Neural crest cell (in vitro differentiated cells): ENCODE measurements at places on chromosomes 6 and 20. TPM values are rescaled to one million over a fixed set of nuclear protein-coding genes. Genes with fewer than 3 reads are reported as not detected.

DNA sequence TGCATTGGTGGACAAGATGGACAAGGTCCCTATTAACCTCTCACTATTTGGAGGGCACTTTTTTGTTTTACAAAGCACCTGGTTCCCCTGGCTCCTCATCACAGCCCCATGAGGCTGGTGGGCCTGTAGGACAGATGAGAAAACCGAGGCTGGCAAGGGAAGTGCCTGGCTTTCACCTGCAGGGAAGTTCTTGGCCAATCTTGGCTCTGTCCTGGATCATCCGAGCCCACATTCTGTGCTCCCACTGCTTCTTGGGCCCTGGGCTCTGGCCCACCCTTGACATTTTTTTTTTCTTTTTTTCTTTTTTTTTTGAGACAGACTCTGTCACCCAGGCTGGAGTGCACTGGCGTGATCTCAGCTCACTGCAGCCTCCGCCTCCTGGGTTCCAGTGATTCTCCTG is 14.7 kb downstream of the SLC13A3 start:
- H3K27ac ChIP-seq = no peak overlapping the region
- no peaks in the 10 kb centered on the region for H3K36me3 ChIP-seq
- no peak for DNase-seq
- H3K4me3 ChIP-seq = no peak overlapping the region
- H3K27me3 ChIP-seq = no peaks in the 10 kb centered on the region

DNA sequence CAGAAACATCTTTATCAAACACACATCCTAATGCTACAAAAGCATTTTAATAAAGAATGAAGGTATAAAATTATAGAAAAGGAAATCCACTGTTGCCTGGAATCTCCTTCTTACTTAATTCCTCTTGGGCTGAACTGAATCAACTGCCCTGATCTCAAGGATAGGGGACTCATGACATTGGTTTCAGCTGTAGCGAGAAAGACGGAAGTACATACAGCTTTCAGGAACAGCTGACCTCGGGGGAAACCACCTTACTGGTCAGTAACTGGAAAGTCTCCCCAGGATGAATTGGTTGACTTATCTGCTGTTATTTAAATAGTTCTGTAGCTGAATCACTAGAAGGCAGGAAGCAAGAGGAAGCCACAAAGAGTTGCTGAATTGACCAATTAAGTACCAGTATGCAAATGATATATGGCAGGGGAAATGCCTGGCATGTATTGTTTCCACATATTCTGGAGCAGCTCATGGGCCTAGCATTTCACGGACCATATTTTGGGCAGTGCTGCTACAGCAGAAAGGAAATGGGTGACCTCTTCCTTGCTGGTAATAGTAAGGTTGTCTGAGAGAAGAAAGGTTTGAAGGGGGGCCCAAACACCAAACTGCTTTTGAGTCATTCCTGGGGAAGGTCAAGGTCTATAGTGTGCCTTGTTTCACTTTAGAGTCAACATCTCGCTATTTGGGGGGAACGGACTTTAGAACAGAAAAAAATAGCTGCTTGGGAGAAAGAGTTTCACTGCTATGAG is 43.7 kb upstream of the MAP7 start:
- H3K27ac ChIP-seq = no peak overlapping the region
- no peak overlapping the region for H3K4me3 ChIP-seq
- H3K4me1 ChIP-seq = no peaks in the 10 kb centered on the region
- H3K36me3 ChIP-seq = no peaks in the 10 kb centered on the region
- no peak for DNase-seq

DNA sequence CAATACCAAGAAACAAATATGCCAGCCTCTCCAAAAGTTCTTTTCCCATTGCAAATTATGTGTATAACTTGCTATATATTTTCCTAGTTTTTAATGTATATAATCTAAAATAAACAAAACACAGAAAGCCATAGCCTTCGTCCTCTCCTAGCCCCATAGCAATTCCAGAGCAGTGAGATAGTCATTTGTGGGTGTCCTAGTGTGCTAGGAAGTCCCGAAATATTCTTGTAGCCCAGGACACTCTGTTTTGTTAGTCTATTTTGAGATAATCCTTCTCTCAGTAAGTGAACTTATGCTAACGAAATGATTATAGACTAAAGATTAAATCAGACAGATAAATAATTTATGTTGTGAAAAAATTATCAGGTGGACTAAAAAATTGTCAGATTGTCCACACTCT is 90.7 kb downstream of the AIG1 start:
- H3K36me3 ChIP-seq = no peaks in the 10 kb centered on the region
- H3K4me3 ChIP-seq = no peak overlapping the region
- H3K27me3 ChIP-seq = no peaks in the 10 kb centered on the region
- no peak for DNase-seq

- H3K4me1 ChIP-seq = peaks cover 5% of the 10 kb centered on the region
- no peak overlapping the region for H3K27ac ChIP-seq
- DNase-seq = no peak
- no peak overlapping the region for H3K4me3 ChIP-seq
- H3K36me3 ChIP-seq = no peaks in the 10 kb centered on the region
Measured at GRCh38 chr6:388202-388903, 3.2 kb upstream of the IRF4 start.

- no peak for DNase-seq
- H3K27me3 ChIP-seq = no peaks in the 10 kb centered on the region
- H3K4me1 ChIP-seq = no peaks in the 10 kb centered on the region
Measured at GRCh38 chr6:15929685-15930084, 199.2 kb upstream of the MYLIP start.

- H3K4me3 ChIP-seq = no peak overlapping the region
- H3K27ac ChIP-seq = no peak overlapping the region
- H3K27me3 ChIP-seq = no peaks in the 10 kb centered on the region
Measured at GRCh38 chr6:36095497-36096391, 34.6 kb upstream of the MAPK13 start.

- DNase-seq = no peak
- H3K27me3 ChIP-seq = no peaks in the 10 kb centered on the region
- no peak overlapping the region for H3K4me3 ChIP-seq
- H3K4me1 ChIP-seq = peaks cover 17% of the 10 kb centered on the region
Measured at GRCh38 chr20:61839912-61840778, 225.5 kb downstream of the TAF4 start.

DNA sequence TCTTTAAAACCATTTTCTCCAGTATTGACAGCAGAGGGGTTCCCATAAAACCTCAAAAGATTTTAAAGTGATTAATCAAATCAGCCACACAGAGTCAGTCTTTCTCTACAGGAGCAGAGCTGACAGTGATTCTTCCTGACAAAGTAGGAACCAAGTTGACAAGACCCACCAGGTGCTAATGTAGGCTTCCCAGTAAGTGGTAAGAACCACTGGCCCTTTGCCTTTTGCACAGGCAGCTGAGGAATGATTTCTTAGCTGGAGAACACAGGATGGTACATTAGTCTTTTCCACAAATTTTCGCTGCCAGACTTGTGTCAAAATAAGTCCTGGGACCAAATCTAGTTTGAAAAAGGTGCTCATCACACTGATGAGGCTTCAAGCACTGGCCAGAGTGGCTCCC is 95.8 kb downstream of the ARMC2 start:
- peaks cover 4% of the 10 kb centered on the region for H3K4me1 ChIP-seq
- H3K36me3 ChIP-seq = peaks cover 4% of the 10 kb centered on the region
- no peak for DNase-seq
- H3K4me3 ChIP-seq = no peak overlapping the region
- H3K27ac ChIP-seq = no peak overlapping the region
- peaks cover 3% of the 10 kb centered on the region for H3K27me3 ChIP-seq

- no peak overlapping the region for H3K4me3 ChIP-seq
- H3K27me3 ChIP-seq = no peaks in the 10 kb centered on the region
- no peak overlapping the region for H3K27ac ChIP-seq
- DNase-seq = no peak
- H3K36me3 ChIP-seq = no peaks in the 10 kb centered on the region
- H3K4me1 ChIP-seq = peaks cover 32% of the 10 kb centered on the region
Measured at GRCh38 chr20:36183155-36183944, 28.8 kb downstream of the EPB41L1 start.

DNA sequence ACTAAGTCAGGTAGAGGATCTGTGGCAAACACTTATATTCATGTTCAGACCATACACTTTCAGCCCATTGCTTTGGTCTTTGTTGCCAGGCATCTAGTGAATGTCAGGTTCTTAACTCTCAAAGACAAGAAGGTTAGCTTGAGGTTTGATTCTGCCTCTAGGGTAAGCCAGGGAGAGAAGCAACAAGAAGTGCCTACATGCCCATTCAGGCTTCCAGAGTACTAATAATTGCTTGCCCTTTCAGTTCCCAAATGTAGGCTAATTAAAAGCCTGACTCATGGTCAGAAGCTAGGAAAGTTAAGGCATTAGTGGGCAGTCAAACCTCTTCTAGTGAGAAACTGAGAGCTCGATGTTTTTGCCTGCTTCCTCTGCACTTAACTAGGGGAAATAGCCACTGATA is 492.4 kb downstream of the PKHD1 start:
- H3K36me3 ChIP-seq = peaks cover 16% of the 10 kb centered on the region
- H3K4me1 ChIP-seq = no peaks in the 10 kb centered on the region
- no peak overlapping the region for H3K4me3 ChIP-seq
- H3K27ac ChIP-seq = no peak overlapping the region
- no peaks in the 10 kb centered on the region for H3K27me3 ChIP-seq

DNA sequence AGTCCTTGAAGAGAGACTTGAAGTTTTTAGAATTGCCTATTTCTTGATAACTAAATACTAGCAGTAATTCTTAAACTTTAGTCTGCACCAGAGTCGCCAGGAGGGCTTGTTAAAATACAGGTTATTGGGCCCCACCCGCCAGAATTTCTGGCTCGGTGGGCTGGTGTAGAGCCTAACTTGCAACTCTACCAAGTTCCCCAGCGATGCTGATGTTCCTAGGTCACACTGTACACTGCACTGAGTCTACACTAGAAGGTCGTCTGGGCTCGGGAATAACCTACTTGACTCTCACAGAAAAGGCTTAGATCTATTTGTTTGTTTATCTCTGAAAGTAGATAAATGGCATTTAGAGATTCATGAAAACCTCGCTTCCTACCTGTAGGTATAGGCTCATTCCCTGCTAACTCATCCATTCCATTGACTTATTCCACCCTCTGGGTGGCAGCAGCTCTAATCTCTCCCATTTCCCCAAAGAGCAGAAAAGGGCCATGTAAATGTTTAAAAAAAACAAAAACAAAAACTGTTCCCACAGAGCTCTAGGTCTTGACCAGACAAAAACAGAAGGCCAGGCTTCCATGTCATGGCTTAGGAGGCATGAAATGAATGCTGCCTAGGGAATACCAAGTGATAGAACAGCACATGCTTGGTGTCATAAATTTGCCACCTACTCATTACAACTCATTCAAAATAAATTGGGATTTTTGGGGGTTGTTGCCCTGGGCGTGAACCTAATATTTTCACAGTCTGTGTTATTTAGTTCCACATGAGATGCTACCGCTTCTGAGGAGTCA is 292.1 kb downstream of the ADGB start:
- H3K4me1 ChIP-seq = peaks cover 3% of the 10 kb centered on the region
- no peaks in the 10 kb centered on the region for H3K27me3 ChIP-seq
- H3K36me3 ChIP-seq = no peaks in the 10 kb centered on the region
- no peak for DNase-seq
- no peak overlapping the region for H3K4me3 ChIP-seq

DNA sequence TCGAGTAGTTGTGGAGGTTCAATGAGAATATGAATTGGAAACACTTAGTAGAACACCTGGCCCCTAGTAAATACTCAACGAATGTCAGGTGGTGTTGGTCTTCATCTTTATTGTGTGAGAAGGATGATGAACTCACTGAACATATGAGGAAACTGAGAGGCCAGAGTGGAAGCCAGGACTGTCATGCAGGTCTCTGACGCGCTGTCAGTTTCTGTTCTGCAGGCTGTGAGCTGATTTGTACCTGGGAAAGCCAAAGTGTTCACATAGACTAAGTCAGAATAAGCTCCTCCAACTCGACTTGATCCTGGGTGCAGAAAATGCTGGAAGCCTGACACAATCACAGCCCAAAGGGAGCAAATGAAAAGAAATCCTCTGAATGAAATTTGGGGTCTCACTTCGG is 222.2 kb downstream of the LY86 start:
- H3K27me3 ChIP-seq = peaks cover 12% of the 10 kb centered on the region
- H3K27ac ChIP-seq = no peak overlapping the region
- no peaks in the 10 kb centered on the region for H3K36me3 ChIP-seq

DNA sequence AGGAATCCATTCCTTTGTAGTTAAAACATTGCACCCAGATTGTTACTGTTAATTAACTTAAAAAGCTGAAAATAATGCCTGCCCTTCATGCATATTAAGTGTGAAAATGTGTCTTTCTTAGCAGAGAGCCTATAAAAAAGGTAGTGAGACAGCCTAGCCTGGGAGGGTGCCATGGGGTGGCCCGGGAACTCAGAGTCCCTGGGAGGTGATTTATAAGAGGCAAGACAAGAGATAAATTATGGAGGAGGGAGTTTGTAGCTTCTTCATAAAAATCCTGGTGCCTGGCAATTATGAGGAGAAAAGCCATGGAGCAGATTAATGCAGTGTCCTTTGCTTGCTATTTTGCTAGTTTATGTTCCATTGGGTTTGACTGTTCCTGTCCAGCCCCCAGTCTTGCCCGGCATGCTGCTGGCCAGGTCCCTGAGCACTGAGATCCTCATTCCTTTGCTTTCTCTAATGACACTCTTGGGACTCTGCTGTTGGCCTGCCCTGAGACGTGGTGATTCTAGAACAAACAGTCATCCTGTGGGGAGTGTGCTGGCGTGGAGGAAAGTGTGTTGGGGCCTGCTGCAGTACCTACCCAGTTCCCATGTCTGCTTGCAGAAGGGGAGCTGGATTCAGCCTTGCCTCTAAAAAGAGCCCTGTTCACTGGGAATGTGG is 4.2 kb downstream of the MLN start:
- no peaks in the 10 kb centered on the region for H3K36me3 ChIP-seq
- no peak overlapping the region for H3K27ac ChIP-seq
- peaks cover 49% of the 10 kb centered on the region for H3K4me1 ChIP-seq
- DNase-seq = no peak
- H3K4me3 ChIP-seq = no peak overlapping the region

DNA sequence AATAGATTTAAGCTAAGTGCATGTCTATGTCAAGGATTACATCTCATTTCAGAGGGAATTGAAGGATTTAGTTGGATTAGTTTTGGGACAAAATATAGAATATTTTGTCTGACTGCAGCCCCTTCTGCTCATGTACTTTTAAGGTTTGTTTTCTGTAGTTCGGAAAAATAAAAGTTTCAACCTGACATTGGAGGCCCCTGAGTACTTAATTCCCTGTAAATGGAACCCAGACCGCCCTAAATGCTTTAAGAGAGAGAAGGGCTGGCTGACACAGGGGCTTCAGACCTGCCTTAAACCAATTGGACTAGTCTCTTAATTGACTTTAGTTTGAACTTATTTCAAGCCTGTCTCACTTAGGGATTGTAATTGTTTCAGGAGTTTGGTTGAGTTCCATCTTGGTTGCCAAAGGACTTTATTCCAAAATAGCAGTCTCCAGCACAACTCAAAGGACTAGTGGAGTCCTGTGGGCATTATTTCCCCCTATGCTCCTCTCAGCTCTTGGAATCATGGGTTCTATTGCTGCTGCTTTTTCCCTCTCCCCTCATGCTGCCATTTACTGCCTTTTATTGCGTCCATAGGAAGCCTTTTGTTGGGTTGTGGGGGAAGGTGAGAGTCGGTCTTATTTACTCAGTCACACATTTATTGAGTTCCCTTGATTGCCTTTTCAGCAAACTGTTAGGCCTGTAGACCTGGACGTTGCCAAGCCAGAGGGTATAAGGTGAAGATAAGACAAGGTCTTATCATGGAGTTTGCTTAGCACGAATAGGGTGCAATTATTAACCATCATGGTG is 14.5 kb downstream of the BRD2 start:
- DNase-seq = no peak
- H3K4me3 ChIP-seq = peak overlapping the region; percentile 52
- H3K36me3 ChIP-seq = peaks cover 21% of the 10 kb centered on the region
- H3K4me1 ChIP-seq = peaks cover 19% of the 10 kb centered on the region
- peaks cover 15% of the 10 kb centered on the region for H3K27me3 ChIP-seq
- no peak overlapping the region for H3K27ac ChIP-seq

SLC26A8 gene
- 0.14 and 0.33 TPM in 2 replicates for total RNA-seq

GPX5 gene
- total RNA-seq = not detected in 2 replicates

BLTP3A gene
- 19.9 and 20.3 TPM in 2 replicates for total RNA-seq

FRK gene
- total RNA-seq = 0.11 and 0.12 TPM in 2 replicates

MUC22 gene
- total RNA-seq = not detected in 2 replicates

EYA4 gene
- 0.86 and 1.6 TPM in 2 replicates for total RNA-seq

MEP1A gene
- total RNA-seq = not detected in 2 replicates

POU5F1 gene
- total RNA-seq = not detected in 2 replicates
